Aortic smooth muscle cell (primary cell): ENCODE measurements at places on chromosomes 2 and 18. TPM values are rescaled to one million over a fixed set of nuclear protein-coding genes. Genes with fewer than 3 reads are reported as not detected.

Gene SLC5A7
- not detected in 2 replicates for total RNA-seq

Gene MC2R
- total RNA-seq: not detected in 2 replicates

Gene CXXC1
- total RNA-seq: 31.4 and 34.5 TPM in 2 replicates

Gene TEKT4
- not detected in 2 replicates for total RNA-seq

Gene SETBP1
- 2.6 and 3.7 TPM in 2 replicates for total RNA-seq

Gene IL1RL1
- total RNA-seq: 0.62 and 1.1 TPM in 2 replicates

Gene C2orf72
- 0.25 and 0.26 TPM in 2 replicates for total RNA-seq

Gene LOXL3
- 66.2 and 155 TPM in 2 replicates for total RNA-seq

Gene TLX2
- 0.06 TPM in 1 of 2 replicates, not detected in the other for total RNA-seq

Gene TMEM150A
- total RNA-seq: 5.9 and 8.1 TPM in 2 replicates

Gene CRYGC
- total RNA-seq: not detected in 2 replicates

Gene COL4A3
- 16.2 and 23.5 TPM in 2 replicates for total RNA-seq

Gene CFC1
- not detected in 2 replicates for total RNA-seq

Gene XIRP2
- not detected in 2 replicates for total RNA-seq

Gene SEPTIN2
- total RNA-seq: 551 and 552 TPM in 2 replicates

Gene PRKAG3
- total RNA-seq: 0.40 and 1.9 TPM in 2 replicates

Gene CFAP65
- total RNA-seq: not detected in 2 replicates
